ENCODE measurements at places on chromosomes 6 and 20.
A peak's percentile ranks its signal among the peaks of the same experiment; 100 is the strongest.

GRCh38 chr6:137678451-137678850, 184.3 kb upstream of the OLIG3 start:
- no peak for DNase-seq

DNA sequence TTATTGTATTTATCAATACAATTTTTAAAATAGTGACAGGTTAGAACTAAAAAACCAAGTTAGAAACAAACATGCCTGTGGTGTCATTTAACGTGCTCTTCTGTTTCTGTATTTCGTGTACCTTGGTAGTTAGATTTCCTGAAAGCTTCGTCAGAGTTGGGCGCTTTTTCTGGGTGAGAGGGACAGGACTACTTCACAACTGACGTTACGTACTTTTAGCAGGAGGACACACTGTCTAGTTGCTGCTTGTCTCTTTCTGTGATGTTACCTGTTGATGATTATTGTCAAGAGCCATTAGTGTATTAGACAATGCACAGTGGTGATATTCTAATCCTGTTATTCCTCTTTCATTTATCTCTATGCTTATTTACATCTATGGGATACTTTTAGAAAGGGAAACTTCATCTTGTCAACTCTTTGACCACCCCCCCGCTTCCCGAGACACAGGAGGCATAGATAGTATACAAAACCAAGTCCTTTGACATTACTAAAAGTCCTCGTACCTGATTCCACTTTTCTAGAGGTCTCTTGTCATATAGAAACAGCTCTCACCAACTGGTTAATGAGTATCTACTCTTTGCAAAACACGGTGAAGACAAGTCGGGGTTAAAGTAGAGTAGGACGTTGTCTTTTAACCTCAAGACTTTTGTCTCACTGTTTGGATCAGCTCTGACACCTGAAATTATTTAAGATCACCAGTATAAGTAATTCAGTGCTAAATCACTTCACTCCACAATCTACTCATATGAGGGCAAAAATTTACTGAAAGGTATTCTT, 96.3 kb downstream of the LYRM2 start:
- DNase-seq, result no peak

DNA sequence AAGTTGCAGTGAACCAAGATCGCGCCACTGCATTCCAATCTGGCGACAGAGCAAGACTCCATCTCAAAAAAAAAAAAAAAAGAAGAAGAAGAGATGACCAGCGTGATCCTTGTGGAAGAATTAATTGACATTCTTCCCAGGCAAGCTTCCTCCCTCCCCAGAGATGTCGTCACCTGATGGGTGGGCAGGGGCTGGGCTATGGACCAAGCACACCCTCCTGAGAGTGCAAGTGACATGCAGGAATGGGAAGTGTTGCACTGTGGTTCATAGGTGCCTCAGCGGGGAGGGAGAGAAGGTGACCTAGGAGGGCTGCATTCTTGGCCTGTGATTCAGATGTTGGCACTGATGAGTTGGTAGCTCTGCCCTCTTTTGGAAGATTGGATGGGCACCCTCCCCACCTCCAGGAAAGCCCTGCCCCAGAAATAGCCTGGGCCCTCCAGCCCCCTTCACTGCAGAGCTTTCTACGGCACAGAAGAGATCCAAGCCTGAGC, 37.8 kb downstream of the TAF8 start:
- DNase-seq, result no peak

- no peak for DNase-seq
Measured at GRCh38 chr6:20223141-20223540, 10.9 kb upstream of the MBOAT1 start.

- DNase-seq, result no peak
Measured at GRCh38 chr6:16355699-16356446, 117.5 kb downstream of the GMPR start.

GRCh38 chr6:90411292-90411781, 114.7 kb upstream of the BACH2 start:
- DNase-seq, result peak; percentile 76

DNA sequence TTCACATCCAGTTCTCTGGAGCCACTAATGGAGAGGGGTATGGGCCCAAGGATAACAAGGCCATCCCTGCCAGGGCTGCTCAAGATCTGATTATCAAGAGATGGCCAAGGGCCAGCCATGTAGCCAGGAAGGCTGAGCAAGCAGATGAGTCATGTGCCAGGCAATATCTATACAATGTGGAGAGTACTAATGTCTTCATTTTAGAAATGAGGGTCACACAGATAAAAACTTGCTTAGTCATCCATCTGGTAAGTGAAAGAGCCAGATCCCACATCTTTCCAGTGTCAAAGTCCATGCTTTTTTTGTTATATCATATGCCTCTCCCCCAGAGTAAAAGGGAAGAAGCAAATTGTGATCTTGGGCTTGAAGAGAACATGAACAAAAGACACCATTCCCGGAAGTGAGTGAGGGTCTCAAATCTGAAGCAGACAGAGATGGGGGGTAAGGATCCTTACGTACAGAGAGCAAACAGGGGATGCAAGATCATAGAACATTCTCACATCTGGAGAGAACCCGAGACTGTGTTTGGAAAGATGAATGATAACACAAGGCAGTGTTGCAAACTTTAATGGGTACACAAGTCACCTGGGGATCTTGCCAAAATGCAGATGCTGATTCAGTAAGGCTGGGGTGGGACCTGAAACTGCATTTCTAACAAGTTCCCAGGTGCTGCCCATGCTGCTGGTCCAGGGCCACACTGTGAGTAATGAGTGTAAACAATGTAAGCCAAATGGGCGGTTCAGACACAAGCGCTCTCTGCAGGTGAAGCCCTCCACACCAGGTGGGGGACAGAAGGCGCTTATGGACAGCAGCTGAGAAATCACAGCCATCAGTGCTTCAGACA, 20.0 kb upstream of the GSTA3 start:
- no peak for DNase-seq

- DNase-seq, result no peak
Measured at GRCh38 chr6:139144490-139145085, 9.7 kb downstream of the HECA start.

DNA sequence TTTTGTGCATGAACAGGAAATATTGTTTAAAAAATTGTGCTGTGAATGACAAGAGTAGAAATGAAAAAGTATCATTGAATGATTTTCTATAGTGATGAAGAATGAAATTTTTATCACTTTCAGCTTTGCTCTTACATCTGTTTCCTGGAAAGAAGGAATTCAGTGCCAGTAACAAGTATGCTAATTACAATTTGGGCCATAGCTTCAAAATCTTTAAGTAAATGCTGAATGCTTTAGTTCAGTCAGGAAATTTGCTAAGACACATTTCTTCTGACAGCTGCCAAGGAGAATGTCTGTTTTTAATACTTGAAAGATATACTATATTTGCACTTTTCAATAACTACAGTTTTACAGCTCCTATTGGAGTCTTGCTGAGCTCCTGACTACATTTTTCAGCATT, 203.7 kb upstream of the RSPO3 start:
- DNase-seq, result no peak

DNA sequence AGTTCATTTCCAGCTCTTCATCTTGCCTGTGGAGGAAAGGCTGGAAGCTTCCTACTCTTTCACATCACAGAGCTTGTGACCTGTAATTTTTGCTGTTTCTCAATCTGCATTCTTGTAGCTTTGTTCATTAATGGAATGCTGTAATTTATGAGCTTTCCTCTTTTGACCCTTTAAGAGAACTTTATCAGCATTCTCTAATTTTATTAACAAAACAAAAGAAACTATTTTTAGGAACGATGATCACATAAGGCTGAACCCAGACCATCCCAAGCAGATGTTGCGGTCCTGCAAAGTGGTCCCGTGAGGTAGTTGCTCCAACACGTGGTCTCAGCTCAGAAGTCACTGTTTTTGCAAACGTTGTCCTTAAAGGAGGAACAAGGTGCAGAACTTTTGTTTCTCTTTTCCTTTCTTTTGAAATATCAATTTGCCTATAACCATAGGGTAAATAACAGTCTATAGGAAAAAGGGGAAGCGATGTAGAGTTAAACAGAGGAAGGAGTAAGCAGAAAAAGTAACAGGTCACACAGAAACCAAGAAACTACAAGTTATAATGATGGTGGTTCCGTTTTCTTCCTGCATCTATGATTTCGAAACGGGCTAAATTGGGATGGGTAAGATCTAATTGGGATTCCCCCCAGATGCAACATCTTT, 121.3 kb upstream of the PHACTR1 start:
- DNase-seq, result no peak

All from CD4-positive, alpha-beta T cell treated with Interleukin-21 for 1 hour (primary cell).